Thoracic aorta (tissue), 2 donors: ENCODE measurements at places on chromosomes 12 and 14. TPM values are rescaled to one million over a fixed set of nuclear protein-coding genes. Genes with fewer than 3 reads are reported as not detected.

- H3K27ac ChIP-seq: peak overlapping the region; percentile 59
- no peak for DNase-seq
- no peaks in the 10 kb centered on the region for H3K27me3 ChIP-seq
- H3K4me3 ChIP-seq: peak overlapping the region; percentile 96
- no peaks in the 10 kb centered on the region for H3K36me3 ChIP-seq
These were observed 1.4 kb downstream of the NIN start for GRCh38 chr14:50829489-50830043.

- H3K27ac ChIP-seq: no peak overlapping the region
- H3K4me3 ChIP-seq: no peak overlapping the region
- H3K4me1 ChIP-seq: no peaks in the 10 kb centered on the region
- no peaks in the 10 kb centered on the region for H3K27me3 ChIP-seq
- DNase-seq: no peak
- H3K36me3 ChIP-seq: no peaks in the 10 kb centered on the region
These were observed 1.6 kb upstream of the TXNRD1 start for GRCh38 chr12:104213952-104214351.

DNA sequence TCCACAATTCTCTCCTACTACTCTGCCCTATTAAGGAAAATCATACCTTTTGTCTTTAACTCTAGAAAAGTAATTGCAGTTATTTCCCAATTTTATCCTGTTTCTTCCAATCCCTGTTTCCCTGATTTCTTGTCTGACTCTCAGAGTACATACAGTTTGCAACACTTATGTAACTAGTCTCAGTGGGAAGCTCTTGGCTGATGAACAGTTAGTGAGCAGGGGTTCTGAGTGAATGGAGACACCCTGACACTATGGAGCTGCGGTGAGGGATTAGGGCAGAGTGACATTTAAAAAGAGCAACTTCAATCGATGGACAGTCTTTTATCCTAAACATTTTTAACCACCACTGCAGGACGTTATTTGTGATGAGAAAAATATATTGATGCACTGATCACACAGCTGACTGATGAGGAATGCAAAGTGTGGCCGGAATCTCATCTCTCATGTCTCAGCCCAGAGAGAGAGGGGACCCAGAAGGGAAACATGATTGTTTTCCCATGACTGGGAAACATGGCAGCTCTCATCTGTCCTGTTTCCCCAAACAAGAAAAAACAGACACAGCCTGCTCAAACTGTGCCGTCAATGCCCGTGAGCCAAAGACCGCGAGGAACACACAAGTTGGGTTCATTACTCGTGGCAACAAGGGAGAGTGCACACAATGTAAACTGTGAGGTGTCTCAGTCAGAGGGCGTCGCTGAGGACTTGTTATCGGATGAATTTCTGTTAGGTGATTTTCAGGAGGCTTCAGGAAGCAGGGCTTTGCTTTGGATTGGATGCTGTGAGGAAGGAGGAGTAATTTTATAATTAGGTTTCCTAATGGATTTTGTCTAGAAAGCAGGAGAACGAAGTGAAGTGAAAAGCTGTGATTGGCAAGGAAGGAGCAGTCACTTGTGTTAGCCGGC lies 5.2 kb upstream of the SLC6A13 start:
- H3K36me3 ChIP-seq: no peaks in the 10 kb centered on the region
- H3K4me3 ChIP-seq: no peak overlapping the region
- no peak overlapping the region for H3K27ac ChIP-seq
- no peak for DNase-seq
- H3K27me3 ChIP-seq: no peaks in the 10 kb centered on the region
- H3K4me1 ChIP-seq: no peaks in the 10 kb centered on the region

DNA sequence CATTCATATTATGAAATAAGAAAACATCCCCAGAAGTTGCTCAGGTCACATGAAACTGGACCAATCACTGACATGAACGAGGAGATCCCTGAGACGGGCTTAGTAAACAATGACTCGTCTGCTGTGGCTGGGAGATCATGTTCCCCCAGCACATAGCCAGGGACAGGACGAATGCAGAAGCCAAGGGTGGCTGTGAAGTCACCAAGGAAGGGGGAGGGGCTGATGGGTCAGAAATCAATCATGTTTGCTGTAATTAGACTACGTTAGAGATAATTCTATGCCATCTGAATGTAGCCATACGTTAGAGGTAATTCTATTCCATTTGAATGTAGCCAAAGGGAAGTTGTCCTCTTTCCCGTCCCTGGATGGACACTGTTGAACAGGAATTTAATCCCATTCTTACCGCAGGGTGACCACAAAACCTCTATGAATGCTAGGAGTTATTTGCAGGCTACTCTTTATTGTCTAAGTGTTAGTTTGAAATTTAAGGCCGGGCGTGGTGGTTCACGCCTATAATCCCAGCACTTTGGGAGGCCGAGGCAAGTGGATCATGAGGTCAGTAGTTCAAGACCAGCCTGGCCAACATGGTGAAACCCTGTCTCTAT lies 332.9 kb downstream of the TMEM132D start:
- DNase-seq: no peak
- H3K4me3 ChIP-seq: no peak overlapping the region
- no peaks in the 10 kb centered on the region for H3K27me3 ChIP-seq
- no peak overlapping the region for H3K27ac ChIP-seq

DNA sequence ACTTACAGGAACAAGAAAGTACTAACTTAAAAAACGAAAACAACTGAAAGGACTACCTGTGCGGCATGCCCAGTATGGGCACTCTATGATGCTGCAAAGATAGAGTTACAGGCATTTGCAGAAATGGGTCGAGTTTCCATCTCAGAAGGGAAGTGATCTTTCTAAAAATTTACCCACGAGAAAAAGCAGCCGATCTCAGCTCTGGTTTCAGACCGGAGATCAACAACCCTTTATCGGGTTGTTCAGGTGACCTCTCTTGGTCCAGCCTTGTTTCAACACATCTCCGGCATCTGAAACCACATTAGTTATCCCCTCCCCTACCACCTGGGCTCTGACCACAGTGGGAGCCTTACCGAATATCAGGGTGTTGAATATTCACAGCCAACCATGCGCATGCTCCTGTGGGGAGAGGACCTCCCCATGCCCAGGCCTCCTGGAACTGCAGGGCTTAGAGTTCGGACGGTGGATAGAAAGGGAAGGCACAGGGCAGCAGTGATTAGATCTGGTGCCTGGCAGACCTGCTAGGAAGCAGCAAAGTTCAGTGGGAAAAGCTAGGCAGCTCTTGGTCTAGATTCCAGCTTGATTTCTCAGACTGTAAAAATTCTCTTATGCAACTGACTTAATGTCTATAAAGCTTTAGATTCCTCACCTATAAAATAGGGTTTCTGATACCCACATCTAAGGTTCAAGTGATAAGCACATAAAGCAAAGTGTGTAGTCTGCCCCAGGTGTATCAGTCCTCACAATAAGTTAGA lies 906.0 kb downstream of the VRK1 start:
- no peak overlapping the region for H3K4me3 ChIP-seq
- no peaks in the 10 kb centered on the region for H3K36me3 ChIP-seq
- no peaks in the 10 kb centered on the region for H3K27me3 ChIP-seq

RILPL1 gene
- total RNA-seq: 29.0 TPM
